Activated T-helper 1 cell treated with anti-CD3 and anti-CD28 coated beads, Interleukin-12 subunit alpha, Interleukin-12 subunit beta, Interleukin-2, Interleukin-4 antibody, amounts not matched to agents 30 ng/mL and 10 ng/mL and 1 ng/mL, durations not matched to agents 14 hours and 24 hours and 36 hours (primary cell): ENCODE measurements at places on chromosomes 3 and 15.

DNA sequence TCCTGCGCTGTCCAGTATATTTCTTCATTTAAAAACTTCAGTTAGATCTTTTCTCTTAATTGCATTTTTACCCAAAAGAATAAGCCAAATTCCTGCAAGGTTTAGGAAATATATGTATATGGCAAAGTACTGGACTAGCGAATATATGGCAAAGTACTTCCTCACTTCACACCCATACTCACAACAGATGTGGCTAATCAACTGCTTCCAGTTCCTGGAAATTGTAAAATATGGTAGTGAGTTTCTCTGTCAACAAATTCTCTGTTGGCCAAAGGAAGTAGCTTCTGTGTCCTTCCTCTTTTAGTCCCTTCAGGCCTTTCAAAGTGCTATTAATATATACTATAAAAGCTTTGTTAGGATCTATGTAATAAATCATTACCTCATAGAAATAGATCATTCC, 22.0 kb downstream of the GPR15 start:
- H3K36me3 ChIP-seq = peaks cover 41% of the 10 kb centered on the region
- no peaks in the 10 kb centered on the region for H3K27me3 ChIP-seq
- DNase-seq = no peak
- peak overlapping the region; percentile 98 for H3K27ac ChIP-seq
- H3K4me1 ChIP-seq = peaks cover 100% of the 10 kb centered on the region
- H3K4me3 ChIP-seq = peak overlapping the region; percentile 83

GRCh38 chr15:65638109-65638508, 16.4 kb downstream of the SLC24A1 start:
- peaks cover 10% of the 10 kb centered on the region for H3K4me1 ChIP-seq
- no peaks in the 10 kb centered on the region for H3K27me3 ChIP-seq
- H3K4me3 ChIP-seq = no peak overlapping the region

DNA sequence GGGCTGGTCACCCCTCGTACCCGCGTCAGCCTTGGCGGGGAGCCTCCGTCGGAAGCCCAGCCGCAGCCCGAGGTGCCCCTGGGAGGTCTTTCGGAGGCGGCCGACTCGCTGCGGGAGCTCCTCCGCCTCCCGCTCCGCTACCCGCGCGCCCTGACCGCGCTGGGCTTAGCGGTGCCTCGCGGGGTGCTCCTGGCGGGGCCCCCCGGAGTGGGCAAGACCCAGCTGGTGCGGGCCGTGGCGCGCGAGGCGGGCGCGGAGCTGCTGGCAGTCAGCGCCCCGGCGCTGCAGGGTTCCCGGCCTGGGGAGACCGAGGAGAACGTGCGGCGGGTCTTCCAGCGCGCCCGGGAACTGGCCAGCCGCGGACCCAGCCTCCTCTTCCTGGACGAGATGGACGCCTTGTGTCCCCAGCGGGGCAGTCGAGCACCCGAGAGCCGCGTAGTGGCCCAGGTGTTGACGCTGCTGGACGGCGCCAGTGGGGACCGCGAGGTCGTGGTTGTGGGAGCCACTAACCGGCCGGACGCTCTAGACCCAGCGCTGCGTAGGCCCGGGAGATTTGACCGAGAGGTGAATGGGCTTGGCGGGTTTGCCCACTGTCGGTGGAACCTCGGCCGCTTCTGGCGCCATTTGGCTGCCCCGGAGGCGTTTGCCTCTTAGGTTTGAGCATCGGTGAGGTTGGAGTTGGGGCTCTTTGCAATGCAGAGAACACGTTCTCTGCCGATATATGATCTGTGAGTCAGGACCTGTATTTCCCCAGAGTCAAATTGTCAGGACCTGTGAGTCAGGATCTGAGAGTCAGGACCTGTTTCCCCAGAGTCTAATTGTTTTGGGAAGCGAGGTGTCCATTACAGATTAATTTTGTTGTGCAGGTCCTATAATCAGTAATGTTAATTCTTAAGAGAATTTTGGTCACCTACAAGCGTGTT, 24.9 kb upstream of the GATM start:
- H3K27ac ChIP-seq = peak overlapping the region; percentile 75
- H3K4me1 ChIP-seq = peaks cover 45% of the 10 kb centered on the region
- DNase-seq = peak; percentile 15
- H3K27me3 ChIP-seq = peaks cover 4% of the 10 kb centered on the region
- peaks cover 28% of the 10 kb centered on the region for H3K36me3 ChIP-seq

GRCh38 chr3:49469037-49469935, 781 bp upstream of the DAG1 start:
- peaks cover 23% of the 10 kb centered on the region for H3K4me1 ChIP-seq
- peaks cover 8% of the 10 kb centered on the region for H3K36me3 ChIP-seq
- no peaks in the 10 kb centered on the region for H3K27me3 ChIP-seq
- H3K27ac ChIP-seq = peak overlapping the region; percentile 88

DNA sequence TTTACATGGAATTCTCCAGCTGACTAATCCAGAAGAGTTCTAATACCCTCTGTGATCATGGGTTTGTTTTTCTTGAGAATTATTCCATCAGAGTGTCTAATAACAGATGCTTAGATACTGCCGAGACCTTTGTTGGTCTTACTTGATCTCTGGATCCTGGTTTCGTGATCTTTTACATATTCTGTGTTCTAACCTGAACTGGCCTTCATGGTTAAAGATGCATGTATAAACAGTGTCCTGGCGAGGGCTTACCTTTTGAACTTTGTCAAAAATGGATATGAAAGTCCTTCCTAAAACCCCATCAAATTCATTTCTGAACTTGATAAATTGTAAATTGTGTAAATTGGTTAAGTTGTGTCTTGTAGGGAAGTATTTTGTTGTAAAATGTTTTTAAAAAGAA, 24.8 kb downstream of the UBE2Q2 start:
- no peak overlapping the region for H3K27ac ChIP-seq
- DNase-seq = no peak
- no peaks in the 10 kb centered on the region for H3K27me3 ChIP-seq
- no peak overlapping the region for H3K4me3 ChIP-seq
- peaks cover 20% of the 10 kb centered on the region for H3K36me3 ChIP-seq

DNA sequence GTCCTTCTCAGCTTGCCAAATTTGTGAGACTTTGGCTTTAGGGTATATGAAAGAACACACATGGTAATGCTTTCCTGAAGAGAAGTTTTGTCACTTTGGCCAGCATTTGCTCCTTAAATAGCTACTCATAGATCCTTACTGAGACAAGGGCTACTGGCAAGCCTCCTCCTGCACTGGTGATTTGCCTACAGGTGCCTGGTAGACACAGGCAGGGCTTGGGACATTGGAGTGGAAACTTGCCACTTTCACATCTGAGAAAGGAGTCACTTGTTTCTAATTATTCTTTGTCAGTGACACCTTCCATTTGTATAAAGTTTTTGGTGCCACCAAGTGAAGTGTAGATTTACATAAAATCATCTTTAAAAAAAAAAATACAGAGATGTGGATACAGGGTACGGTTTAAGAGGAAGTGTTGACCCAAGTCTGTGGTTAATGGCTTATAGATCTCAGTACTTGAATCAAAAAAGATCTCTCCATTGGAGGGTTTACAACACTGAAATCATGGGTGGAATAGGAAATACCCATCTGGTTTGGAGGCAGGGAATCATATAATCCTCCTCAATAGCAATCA, 132.8 kb upstream of the GADL1 start:
- H3K4me3 ChIP-seq = no peak overlapping the region
- H3K27ac ChIP-seq = no peak overlapping the region
- peaks cover 2% of the 10 kb centered on the region for H3K27me3 ChIP-seq
- H3K4me1 ChIP-seq = no peaks in the 10 kb centered on the region
- DNase-seq = no peak

GRCh38 chr3:107260207-107260606, 117.0 kb upstream of the CCDC54 start:
- H3K4me3 ChIP-seq = no peak overlapping the region
- no peak overlapping the region for H3K27ac ChIP-seq
- H3K4me1 ChIP-seq = peaks cover 9% of the 10 kb centered on the region
- no peaks in the 10 kb centered on the region for H3K36me3 ChIP-seq

GRCh38 chr15:92942706-92943105, 42.6 kb downstream of the CHD2 start:
- no peak overlapping the region for H3K27ac ChIP-seq
- peaks cover 65% of the 10 kb centered on the region for H3K36me3 ChIP-seq
- peaks cover 16% of the 10 kb centered on the region for H3K4me1 ChIP-seq
- H3K27me3 ChIP-seq = no peaks in the 10 kb centered on the region
- H3K4me3 ChIP-seq = no peak overlapping the region
- DNase-seq = no peak

- DNase-seq = no peak
- no peak overlapping the region for H3K27ac ChIP-seq
- no peaks in the 10 kb centered on the region for H3K27me3 ChIP-seq
- H3K4me3 ChIP-seq = no peak overlapping the region
- H3K36me3 ChIP-seq = no peaks in the 10 kb centered on the region
Measured at GRCh38 chr3:54891540-54891897, 36.3 kb downstream of the LRTM1 start.

GRCh38 chr3:45113625-45114050, 32.5 kb downstream of the CDCP1 start:
- peaks cover 41% of the 10 kb centered on the region for H3K27me3 ChIP-seq
- H3K27ac ChIP-seq = peak overlapping the region; percentile 42
- DNase-seq = no peak

DNA sequence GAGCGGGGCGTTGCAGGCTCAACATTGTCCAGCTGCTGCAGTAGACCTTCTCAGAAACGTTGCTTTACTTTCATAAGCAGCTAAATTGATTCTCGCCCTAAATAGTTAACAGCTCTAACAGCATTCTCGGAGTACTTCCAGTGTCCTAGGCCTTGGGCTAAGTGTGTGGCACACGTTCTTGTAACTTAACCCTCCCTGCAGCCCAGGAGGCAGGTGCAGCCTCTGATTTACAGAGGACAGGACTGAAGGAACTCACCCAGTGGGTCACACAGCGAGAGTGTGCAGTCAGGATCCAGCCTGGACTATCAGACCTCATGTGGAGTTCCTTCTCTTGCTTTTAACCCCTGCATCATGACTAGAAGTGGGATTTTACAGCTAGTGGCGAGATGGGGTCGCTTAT, 312.8 kb upstream of the C2CD4B start:
- H3K4me1 ChIP-seq = peaks cover 4% of the 10 kb centered on the region
- no peak overlapping the region for H3K4me3 ChIP-seq
- DNase-seq = no peak
- no peak overlapping the region for H3K27ac ChIP-seq
- H3K27me3 ChIP-seq = peaks cover 2% of the 10 kb centered on the region
- no peaks in the 10 kb centered on the region for H3K36me3 ChIP-seq

DNA sequence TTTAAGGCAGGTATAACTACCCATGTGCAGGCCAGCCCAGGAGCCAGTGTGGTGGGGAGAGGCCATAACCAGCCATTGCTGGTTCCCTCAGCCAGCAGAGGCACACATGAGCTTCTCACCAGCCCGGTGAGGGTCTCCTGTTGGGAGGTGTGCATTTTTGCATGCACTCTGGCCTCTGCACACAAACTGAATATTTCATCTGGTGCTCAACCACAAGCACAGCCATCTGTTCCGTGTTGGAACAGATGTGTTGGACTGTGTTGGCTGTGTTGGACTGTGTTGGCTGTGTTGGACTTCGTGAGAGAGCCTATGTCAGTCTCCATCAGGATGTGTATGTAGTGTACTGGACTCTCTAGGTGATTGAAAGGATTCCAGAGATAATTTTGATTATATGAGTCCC, 67.2 kb downstream of the RPL39L start:
- H3K4me3 ChIP-seq = no peak overlapping the region
- H3K27ac ChIP-seq = no peak overlapping the region
- H3K36me3 ChIP-seq = peaks cover 57% of the 10 kb centered on the region
- no peak for DNase-seq

DNA sequence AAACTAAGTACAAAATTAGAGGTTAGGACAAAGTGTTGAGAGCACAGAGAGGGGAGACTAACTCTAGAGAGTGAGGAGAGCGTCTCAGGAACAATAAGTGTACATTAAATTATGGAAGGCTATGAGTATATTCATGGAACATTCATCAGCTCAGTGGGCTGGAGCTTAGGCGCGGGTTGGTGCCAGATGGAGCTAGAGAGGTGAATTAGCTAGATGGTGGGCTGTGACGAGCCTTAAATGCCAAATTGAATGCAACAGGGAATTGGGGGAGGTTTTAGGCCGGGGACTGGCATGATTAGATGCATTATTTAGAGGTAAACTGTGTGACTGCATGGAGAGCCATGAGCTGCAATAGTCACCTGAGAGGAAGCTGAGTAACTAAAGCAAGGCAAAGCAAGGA, 97.1 kb downstream of the TMEM108 start:
- no peak for DNase-seq
- H3K36me3 ChIP-seq = no peaks in the 10 kb centered on the region
- no peaks in the 10 kb centered on the region for H3K4me1 ChIP-seq

- peaks cover 2% of the 10 kb centered on the region for H3K36me3 ChIP-seq
- H3K4me1 ChIP-seq = peaks cover 80% of the 10 kb centered on the region
- DNase-seq = no peak
- peak overlapping the region; percentile 15 for H3K27ac ChIP-seq
- H3K27me3 ChIP-seq = peaks cover 24% of the 10 kb centered on the region
Measured at GRCh38 chr15:70494852-70495571, 268.3 kb downstream of the UACA start.

- H3K36me3 ChIP-seq = peaks cover 9% of the 10 kb centered on the region
- peaks cover 6% of the 10 kb centered on the region for H3K4me1 ChIP-seq
- H3K4me3 ChIP-seq = no peak overlapping the region
Measured at GRCh38 chr3:31196881-31197364, 302.5 kb upstream of the GADL1 start.

GRCh38 chr3:10232137-10232536, 16.1 kb upstream of the TATDN2 start:
- H3K27me3 ChIP-seq = no peaks in the 10 kb centered on the region
- no peak overlapping the region for H3K4me3 ChIP-seq
- H3K36me3 ChIP-seq = peaks cover 40% of the 10 kb centered on the region
- no peak overlapping the region for H3K27ac ChIP-seq
- no peak for DNase-seq

- H3K36me3 ChIP-seq = peaks cover 51% of the 10 kb centered on the region
- peak overlapping the region; percentile 92 for H3K27ac ChIP-seq
- DNase-seq = peak; percentile 68
Measured at GRCh38 chr3:16311960-16312451, 47.0 kb downstream of the OXNAD1 start.

DNA sequence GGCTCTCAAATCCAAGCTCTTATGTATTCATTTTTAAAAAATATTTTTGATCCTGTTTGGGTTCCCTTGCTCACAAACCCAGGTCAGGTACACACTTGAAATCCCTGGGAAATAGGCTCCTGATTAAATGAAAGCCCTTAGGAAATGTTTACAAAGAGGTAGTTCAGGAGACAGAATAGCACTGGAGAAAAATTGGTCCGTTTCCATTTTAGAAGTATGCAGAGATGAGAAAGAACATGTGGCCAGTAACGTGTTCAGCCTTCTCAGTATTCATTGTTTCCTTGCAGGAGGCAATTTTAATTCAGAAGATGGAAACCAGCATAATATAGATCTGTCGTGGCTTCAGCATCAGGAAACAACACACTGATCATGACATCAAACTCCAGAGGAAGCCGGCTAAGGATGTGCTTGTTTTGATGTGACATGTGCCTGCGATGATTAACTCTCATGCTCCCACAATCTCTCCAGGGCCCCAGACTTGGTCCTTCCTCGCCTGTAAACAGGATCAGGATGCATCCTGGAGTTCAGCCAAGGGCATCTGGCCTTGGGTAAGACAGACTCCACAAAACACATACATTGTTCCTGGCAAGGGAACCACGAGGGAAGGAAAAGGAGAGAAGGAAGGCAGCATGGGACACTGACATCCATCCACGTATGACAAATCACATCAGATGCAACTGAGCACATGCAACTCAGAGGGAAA, 350.5 kb upstream of the THBS1 start:
- H3K4me3 ChIP-seq = no peak overlapping the region
- H3K36me3 ChIP-seq = no peaks in the 10 kb centered on the region
- H3K27ac ChIP-seq = no peak overlapping the region
- no peak for DNase-seq
